ENCODE measurements at places on chromosomes 5 and 9. TPM values are rescaled to one million over a fixed set of nuclear protein-coding genes. Genes with fewer than 3 reads are reported as not detected.

PAPPA gene
- 9.5 TPM for total RNA-seq

MARCHF11 gene
- total RNA-seq, result not detected

AFAP1L1 gene
- total RNA-seq, result 9.0 TPM

C9 gene
- not detected for total RNA-seq

SOHLH1 gene
- not detected for total RNA-seq

GABRA6 gene
- not detected for total RNA-seq

KCNMB1 gene
- total RNA-seq, result not detected

QRFP gene
- total RNA-seq, result not detected

CMBL gene
- 9.0 TPM for total RNA-seq

PCDHA9 gene
- under 0.01 TPM for total RNA-seq

EIF4E1B gene
- not detected for total RNA-seq

PCDHAC1 gene
- total RNA-seq, result under 0.01 TPM

DMRTA1 gene
- total RNA-seq, result 1.9 TPM

CLTB gene
- 90.8 TPM for total RNA-seq

PCDHGA7 gene
- 4.1 TPM for total RNA-seq

IL3 gene
- total RNA-seq, result not detected
